ENCODE measurements at places on chromosomes 7 and 10.
A peak's percentile ranks its signal among the peaks of the same experiment; 100 is the strongest.

- no peak for DNase-seq
These were observed 70.5 kb upstream of the DNAJB6 start for GRCh38 chr7:157266272-157266671.

GRCh38 chr7:8232999-8233847 is 28.7 kb downstream of the ICA1 start:
- peak; percentile 83 for DNase-seq

- no peak for DNase-seq
These were observed 79.6 kb upstream of the KAT6B start for GRCh38 chr10:74746813-74747212.

- DNase-seq, result no peak
These were observed 68.1 kb downstream of the LYZL1 start for GRCh38 chr10:29356931-29357330.

GRCh38 chr7:44798649-44799305 is 2.3 kb downstream of the PPIA start:
- no peak for DNase-seq

DNA sequence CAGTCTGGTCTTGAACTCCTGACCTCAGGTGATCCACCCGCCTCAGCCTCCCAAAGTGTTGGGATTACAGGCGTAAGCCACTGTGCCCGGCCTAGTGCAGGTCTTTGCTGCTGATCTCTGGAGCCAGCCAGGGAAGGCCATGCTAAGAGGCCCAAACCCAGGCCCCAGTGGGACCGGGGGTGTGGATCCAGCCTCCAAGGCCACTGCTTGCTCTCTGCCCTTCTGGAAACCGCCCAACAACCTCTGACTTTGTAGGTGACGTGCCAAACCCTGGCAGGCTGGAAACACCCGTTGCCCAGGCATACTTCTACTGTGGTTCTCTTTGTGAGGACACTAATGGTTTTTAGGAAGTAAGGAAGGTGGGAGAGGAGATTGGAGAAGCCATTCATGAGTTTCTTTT is 83.5 kb upstream of the GNA12 start:
- DNase-seq, result no peak

DNA sequence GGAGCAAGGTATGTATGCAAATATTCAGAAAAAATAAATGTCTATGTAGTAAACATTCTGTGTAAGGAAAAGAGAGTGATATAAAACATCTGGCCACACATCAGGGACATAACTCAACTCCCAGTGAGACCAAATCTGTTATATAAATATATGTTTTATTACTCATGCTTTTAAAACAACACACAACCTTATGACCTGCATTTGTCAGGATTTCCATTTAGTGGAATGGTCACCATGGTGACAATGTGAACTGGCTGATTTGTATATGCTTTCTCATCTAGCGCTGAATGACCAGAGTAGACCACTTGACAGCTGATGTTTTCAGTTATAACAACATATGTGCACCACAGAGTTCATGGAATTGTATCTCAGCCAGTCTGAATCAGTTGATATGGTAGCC is 551.7 kb downstream of the HTR7 start:
- no peak for DNase-seq

GRCh38 chr10:43622038-43622437 is 15.8 kb downstream of the ZNF485 start:
- no peak for DNase-seq

GRCh38 chr10:61869774-61870525 is 31.5 kb upstream of the ARID5B start:
- DNase-seq, result no peak

GRCh38 chr7:4436936-4437335 is 245.2 kb upstream of the FOXK1 start:
- DNase-seq, result no peak

DNA sequence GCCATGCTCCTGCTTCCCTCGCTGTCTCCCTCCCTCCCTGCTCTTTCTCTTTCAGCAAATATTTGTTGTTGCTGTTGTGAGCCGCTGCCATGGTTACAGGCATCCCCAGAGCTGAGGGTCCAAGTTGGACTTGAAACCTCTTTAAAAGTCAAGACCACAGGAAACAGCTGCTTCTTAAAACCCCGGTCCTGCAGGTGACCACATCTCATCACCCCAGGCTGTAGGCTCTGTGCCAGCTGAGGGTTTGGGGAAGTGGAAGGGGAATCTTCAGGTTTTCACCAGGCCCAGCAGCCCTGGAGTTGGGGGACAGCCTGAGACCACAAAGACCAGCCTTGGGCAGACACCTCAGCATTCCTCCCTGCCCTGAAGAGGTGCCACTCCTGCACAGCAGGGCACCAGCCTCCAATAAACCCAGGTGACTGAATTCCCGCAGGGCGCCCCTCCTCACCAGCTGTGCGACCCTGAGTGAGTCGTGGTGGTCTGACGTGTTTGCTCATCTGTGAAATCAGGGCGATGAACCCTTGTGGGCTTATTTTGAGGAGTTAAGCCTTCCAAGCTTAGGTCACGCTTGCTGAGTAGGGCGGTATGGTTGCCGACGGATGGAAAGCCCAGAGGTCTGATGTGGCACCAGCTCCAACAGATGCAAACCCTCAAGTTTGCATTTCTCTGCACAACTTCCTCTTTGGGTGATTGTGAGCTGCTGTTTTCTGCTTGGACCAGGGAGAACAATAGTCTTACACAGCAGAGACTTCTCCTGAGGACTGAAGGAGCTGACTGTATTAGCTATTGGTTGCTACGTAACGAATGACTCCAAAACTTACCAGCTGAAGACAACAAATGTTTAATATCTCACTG is 24.8 kb downstream of the NPTX2 start:
- no peak for DNase-seq

DNA sequence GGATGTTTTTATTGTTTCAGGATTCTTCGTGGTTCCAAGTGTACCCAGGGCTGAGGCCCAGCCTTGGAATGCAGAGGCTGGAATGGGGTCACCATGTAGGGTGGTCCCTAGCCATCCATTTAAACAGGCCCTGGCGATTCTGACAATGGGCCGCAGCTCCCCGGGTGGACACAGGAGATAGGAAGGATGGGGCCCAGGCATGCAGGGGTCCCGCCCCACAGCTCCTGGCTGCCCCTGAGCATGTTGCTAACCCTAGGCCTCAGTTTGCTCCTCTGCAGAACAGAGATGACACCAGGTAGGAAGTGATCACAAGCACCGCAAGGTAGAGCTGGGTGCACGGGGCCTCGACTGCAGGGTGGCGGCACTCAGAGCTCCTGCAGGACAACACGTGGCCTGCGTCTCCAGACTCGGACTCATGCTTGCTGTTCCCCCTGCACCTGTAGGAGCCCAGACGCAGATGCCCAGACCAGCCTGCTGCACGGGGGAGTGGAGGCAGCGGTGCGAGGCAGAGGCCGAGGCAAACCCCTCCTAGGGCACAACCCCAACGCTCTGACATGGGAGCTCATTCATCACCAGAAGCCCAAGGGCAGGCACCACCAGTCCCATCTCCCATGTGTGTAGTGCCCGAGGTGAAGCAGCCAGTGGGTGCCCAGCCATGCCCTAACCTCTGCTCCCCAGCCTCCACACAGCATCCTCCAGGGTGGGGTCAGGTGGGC is 25.5 kb downstream of the VIPR2 start:
- DNase-seq, result no peak

DNA sequence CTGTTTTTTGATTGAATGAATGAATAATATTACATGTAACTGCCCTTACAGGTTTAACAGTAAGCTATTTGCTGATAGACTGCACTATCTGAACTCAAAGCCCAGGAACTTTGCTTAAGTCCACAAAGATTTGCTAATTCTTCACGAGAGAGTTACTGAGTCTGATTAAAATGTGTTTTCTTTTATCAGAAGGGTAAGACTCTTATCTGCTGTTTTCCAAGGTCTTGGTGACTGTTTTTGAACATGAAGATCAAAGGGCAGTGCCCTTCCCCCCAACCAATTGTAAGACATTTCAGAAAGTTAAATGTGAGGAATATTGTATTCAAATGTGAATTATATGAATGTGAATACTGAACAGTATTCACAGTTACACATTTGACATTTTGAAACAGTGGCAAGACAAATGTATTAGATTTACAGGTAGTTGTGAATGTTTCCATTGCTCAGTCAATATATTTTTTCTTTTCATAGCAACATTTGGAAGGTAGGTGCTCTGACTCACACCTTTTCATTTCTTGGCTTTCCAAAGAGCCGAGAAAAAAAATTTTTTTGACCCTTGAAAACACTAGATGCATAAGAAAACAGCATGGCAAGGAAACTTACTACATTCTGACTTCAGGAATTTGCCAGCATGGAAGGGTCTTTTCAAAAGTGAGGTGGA is 62.7 kb downstream of the DKK1 start:
- DNase-seq, result no peak

DNA sequence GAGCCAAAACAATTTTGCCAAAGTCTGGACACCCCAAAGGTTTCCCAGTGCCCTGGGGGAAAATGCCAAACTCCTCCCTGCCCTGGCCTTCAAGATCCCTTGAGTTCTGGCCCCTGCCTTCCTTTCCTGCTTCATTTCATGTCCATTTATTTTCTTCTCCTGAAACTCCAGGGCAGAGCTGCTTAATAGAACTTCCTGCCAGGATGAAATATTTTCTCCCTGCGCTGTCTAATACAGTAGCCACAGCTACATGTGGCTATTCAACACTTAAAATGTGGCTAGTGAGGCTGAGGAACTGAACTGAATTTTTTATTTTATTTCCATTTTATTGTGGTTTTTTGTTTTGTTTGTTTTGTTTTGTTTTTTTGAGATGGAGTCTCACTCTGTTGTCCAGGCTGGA is 49.6 kb downstream of the COL13A1 start:
- no peak for DNase-seq

DNA sequence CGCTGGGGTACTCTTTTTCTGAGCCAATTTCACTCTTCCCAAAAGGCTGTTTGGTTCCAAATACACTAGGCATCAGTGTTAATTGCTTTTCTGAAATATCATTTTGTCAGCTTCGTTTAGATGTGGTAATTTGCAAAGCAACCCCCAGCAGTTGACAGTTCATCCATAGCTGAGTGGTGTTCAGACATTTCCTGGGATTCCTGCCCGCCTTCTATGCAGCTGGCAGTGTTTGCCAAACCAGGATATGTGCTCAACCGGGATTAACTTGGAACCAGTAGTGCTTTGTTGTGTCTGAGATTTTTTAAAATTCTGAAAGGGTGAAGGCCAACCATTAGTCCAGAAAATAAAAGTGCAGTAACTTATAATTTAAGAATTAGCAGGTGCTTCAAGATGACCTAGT is 25.2 kb upstream of the MKLN1 start:
- DNase-seq, result no peak

DNA sequence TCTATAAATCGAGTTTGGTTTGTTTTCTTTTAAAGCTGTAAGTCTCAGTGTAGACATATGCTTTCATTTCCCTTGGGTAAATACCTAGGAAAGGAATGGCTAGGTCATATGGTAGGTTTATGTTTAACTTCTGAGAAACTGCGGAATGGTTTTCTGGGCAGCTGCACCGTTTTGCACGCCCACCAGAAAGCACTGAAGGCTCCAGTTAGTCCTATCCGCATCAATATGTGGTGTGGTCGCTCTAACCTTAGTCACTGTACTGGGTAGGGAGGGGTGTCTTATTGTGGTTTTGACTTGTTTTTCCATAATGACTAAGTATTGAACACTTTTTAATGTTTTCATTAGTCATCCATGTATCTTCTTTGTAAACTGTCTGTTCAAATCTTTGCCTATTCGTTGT is 279.5 kb upstream of the AKR1E2 start:
- DNase-seq, result no peak

DNA sequence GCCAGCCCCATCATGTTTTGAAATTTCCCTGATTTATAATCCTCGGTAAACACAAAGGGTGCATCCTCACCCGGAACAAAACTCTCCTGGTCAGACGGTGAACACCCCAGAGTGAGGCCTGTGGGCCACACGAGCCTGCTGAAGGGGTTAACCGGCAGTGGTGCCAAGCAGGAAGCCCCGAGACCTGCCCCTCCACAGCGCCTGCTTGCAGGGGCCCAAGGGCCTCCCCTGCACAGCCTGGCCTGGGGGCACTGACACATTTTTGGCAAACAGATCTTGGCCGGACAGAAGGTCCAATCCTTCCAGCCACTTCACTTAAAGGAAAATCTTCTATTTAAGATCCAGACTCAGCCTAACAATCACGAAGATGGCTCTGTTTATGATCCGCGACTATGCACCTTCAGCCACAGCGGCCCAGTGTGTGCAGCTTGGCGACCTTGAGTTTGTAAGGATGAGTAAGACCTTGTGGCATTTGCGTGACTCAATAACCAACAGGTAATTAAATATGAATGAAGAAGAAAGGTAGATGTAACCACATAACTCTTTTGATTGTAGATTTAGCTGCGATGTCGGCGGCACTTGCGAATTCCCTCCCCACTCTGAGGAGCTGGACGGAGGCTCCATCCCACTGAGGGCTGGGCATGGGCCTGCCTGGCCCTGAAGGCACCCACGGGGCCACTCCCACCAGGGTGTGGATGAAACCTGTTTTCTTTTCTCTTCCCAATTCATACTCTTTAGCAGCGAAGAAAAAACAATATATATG is 328.2 kb downstream of the DNAJB6 start:
- no peak for DNase-seq

GRCh38 chr7:142890874-142891485 is 5.4 kb upstream of the TRPV6 start:
- no peak for DNase-seq

DNA sequence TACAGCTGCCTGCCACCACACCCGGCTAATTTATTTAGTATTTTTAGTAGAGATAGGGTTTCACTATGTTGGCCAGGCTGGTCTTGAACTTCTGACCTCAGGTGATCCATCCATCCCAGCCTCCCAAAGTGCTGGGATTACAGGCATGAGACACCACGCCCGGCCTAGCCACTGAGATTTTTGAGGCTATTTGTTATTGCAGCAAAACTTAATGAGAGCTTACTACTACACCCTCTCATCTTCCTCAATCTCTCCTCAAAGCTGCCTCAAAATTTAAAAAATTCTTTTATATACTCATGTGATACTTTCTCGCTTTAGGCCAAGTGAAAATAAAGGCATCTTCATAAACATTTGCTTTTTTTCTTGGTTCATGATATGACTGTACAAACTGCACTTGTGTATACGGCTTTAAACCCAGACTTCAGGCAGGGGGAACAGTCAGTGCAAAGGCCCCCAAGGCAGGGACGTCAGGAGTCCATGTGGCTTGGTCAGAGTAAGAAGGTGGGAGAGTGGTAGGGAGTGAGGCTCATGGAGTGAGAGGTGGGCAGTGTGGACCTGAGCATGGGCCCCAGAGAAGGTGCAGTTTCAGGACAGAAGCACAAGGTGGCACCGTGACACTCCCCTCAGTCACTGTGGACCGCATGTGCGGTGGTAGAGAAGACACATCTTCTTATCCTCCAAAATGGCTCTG is 55.5 kb downstream of the SYPL1 start:
- DNase-seq, result peak; percentile 31

DNA sequence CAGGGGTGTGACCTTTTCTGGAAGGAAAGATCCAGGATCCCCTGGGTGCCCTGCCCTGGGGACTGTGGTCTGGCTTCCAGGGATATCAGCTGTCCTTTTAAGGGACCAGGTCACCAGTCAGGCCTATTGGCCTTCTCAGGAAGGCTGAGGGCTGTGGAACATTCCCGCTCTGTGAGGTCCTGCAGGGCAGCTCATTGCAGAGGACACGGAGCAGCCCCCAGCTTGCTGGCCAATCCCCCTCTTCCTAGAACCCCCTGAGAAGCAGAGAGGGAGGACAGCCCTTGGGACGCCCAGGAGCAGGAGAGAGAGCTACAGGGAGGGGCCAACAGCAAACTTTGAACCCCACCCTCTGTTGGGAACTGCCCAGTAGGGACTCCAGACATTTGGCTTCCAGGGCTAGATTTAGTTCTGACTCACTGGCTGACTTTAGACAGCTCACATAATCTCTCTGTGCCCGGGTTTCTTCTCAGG is 67.9 kb upstream of the COL13A1 start:
- no peak for DNase-seq

- DNase-seq, result no peak
These were observed 135.9 kb downstream of the CUX1 start for GRCh38 chr7:101953248-101953819.
